ENCODE measurements at places on chromosomes 3 and 15.
A peak's percentile ranks its signal among the peaks of the same experiment; 100 is the strongest.

DNA sequence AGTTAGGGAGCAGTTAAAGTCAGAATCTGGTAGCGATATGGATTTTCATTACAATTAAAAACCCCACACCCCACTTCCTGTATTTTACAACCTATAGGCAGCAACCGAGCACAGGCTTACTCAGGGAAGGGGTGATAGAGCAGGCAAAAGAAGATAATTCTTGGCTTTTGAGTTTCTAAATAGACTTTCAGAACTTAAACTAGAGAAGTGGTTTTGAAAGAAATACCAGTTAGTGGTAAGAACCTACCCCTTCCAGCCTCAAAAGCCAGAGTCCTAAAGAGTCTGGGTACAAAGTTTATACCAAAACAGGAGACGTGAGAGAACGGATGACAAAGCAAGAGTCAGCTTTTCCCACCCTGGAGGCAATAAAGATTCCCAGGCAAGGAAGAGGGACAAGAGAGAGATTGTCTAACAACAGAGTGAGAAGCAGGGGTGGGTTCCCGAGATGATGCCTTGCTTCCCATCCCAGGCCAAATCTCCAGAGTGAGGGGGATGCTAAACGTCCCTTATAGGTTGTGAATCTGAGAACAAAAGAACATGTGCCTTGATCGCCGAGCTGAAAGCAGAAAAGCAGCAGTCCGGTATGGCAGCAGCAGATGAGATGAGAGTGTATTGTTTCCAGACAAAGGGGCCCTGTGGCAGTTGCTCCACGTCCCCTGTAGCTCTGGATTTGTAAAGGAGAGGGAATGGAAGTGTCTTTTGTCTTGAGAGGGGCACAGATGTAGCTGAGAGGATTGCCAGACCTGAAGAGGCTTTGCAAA lies 36.8 kb downstream of the KLHL6 start:
- DNase-seq = no peak

DNA sequence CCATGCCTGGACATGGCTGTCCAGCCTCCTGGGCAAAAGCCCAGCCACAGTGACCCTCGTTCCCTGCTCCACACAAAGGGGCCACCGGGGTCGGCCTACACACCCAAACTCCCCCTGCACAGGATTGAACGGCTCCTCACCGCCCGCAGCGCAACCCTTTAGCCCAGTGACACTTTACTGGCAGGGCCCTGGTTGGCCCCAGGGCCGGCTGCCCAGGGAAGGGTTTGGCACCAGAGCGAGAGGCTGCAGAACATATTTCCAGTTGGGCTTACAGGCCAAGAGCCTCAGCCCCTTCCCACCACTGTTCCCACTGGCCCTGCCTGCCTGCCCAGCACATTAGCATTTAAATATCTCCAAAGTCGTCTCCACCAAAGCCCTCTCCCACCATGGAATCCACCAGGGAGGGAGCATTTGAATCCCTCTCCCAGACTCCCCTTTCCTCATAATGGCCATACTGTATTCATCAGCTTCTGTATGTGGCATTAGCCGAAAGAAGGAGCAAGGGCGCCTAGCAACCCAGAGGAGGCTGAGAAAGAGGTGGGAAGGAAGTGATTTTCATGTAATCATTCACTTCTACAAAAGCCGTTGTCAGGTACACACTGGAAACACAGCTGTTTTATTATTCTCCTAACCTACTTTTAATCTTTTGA lies 85.4 kb downstream of the SLC6A11 start:
- no peak for DNase-seq

DNA sequence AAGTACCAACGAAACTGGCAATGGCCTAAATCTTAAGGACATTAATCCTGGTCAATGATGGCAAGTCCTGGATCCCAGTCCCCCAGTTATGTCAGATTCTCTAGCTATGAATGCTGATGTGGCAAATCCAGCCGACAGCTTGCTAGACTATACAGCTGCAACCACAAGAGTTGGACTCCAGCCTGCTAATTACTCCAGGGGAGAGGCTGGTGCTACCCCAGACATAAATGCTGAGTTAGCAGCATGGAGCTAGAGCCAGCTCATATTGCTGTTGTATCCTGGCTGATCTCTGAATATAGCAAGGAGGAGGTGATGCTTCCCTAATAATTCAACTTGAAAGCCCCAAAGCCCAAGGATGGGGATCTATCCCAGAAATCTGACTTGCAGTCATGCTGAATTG lies 207.1 kb downstream of the LRRN1 start:
- no peak for DNase-seq

DNA sequence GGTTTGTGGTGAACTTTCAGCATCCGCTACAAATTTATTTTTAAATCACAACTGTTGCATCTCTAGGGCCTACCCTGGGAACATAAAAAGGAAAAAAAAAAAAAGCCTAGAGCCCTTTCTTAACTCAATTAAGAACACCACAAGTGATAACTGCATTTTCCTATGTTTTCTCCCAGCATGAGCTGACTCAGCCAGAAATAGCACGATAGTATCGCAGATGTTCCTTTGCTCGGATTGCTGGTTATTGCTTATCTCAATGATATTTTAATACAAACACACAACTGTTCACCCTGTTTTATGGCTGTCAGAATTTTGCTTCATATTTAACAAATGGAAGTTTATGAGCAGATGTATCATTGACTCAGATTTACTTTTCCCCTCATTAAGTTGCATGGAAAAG lies 251.8 kb upstream of the SUCLG2 start:
- no peak for DNase-seq

GRCh38 chr3:45817831-45818522 lies 21.6 kb upstream of the SLC6A20 start:
- DNase-seq = no peak

- DNase-seq = no peak
These were observed 74.8 kb upstream of the PIAS1 start for GRCh38 chr15:67979281-67979680.

DNA sequence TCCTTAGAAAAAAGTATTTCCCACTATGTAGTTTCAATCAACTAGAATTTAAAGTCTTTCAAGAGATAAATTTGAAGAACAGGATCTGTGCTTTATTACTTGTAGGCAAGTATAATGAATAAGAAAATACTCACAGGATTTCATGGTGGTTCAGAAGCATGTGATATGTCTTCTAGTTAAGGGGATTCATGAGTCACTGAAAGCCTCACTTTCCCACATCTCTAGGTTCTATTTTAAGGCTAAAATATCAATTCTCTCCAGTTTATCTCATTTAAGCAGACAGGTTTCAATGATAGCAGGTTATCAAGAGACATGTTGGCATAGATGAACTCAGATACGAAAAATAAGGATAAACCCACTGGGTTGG lies 437.8 kb upstream of the BCHE start:
- DNase-seq = no peak

GRCh38 chr3:184320104-184320445 lies 5.7 kb downstream of the EIF4G1 start:
- DNase-seq = no peak

DNA sequence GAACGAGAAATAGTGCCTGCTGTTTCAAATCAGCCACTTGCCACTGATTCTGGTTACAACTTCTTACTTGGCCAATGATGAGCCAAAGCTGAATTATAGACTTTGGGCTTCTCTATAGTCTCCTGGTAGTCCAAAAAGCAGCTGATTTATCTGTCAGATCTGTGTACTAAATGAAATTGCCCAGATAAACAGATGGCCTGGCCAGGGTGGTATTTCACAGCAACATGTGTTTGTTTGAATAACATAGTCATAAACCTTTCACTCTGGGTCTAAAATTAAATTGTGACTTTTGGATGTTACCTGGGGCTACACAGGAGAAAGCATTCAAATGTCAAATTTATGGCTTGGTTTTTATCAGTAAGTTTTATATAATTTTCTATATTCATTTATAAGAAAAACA lies 147.0 kb downstream of the NECTIN3 start:
- DNase-seq = no peak

DNA sequence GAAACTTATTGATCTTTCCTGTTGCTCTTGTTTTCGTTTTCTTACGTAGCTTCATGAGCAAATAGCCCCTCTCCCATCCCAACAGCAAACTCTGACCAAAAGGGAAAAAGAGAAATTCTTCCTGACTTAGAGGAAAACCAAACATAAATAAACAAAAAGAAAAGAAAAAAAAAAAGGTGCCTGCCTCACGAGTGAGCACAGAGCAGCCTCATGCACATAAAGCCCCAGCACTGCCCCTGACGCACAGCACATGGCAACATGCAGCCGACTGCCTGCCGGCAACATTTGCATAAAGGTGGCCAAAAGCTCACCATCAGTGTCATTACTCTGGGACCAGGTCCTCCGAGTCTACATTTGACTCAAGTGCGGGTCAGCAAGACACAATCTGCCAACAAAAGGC lies 6.4 kb downstream of the POC1A start:
- no peak for DNase-seq

GRCh38 chr3:193301433-193301832 lies 60.4 kb downstream of the PLAAT1 start:
- DNase-seq = no peak

GRCh38 chr15:69748576-69749185 lies 296.1 kb downstream of the RPLP1 start:
- DNase-seq = no peak

DNA sequence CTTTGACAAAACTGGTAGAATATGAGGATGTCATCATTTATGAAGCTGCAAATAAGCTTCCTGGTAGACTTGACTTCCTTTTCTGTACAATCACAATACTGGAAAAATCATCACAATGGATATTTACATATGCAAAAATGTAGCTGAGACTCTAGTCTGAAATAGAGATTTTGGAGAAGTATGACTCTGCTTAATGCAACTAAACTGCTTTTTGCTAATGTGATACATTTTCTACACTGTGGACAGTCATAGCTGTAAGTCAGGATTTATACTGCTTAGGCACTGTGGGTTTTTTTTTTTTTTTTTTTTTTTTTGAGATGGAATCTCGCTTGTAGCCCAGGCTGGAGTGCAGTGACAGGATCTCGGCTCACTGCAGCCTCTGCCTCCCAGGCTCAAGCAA lies 34.5 kb upstream of the ST3GAL6 start:
- DNase-seq = no peak

DNA sequence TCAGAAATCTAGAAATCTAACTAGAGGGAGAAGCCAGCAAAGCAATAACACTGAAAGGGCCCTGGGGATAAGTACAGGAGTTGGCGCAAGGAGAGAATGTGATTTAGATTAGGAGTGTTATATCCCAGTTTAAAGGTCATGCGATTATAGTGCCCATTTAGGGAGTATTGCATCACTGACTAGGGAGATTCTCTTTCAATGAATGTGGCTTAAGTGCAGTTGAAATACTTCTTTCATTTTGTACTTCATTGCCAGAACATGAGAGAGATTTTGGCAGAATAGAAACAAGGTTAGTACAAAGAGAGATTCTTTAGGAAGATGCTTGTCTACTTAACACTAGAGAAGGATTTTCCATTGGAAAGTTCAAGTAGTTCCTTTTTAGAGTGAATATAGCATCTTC lies 13.9 kb downstream of the ROBO2 start:
- DNase-seq = no peak

DNA sequence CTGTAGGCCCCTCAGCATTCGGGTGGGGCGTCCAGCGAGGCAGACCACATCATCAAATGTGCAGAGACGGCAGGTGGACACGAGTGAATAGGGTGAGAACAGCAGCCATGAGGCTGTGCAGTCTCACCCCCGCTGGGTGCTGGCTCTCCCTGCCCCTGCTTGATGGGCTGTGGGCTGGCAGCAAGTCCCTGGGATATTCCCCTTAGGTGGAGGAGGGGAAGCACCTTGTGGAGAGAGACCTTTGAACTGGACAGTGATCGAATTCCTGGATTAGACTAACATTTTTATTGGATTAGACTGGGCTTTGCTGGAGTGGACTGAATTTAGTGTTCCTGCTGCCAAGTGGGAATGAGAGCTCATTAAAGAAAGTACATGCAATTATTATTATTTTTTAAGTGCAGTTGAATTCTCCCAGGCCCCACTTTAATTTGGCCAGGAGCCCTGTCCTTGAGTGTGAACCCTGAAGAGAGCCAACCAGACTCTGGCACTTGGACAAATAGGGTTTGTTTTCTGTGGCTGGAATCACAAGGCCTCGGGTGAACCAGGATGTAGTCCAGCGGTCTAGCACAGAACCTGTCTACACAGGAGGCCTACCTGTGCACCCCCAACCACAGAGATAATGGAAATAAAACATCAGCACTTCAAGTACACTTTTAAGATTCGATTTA lies 193.1 kb downstream of the ABHD5 start:
- DNase-seq = no peak

DNA sequence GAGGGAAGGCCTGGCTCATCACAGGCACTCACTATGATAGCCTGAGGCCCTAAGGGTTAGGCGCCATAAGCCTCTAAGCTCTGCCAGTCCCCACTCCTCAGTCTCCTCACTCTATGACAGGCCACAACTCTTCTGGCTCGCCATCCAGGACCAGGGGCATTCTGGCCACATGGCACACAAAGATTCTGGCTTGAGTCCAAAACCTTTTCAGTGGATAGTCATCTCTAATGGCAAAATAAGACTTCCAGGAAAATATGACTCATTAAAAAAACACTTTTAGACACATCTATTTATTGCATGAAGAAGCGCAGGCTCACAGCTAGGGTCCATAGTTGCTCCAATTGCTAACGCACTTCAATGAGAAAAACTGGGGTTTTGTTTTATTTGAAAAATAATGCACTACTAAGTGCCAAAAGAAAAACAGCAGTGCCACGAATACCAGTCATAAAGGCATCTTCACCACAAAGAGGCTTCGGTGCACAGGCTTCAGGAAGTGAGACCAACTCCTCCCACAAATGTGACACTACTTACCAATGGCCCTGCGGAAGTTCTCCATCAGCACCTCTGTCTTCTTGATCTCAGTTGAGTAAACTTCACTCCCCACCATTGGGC lies 11.1 kb downstream of the RUVBL1 start:
- no peak for DNase-seq

DNA sequence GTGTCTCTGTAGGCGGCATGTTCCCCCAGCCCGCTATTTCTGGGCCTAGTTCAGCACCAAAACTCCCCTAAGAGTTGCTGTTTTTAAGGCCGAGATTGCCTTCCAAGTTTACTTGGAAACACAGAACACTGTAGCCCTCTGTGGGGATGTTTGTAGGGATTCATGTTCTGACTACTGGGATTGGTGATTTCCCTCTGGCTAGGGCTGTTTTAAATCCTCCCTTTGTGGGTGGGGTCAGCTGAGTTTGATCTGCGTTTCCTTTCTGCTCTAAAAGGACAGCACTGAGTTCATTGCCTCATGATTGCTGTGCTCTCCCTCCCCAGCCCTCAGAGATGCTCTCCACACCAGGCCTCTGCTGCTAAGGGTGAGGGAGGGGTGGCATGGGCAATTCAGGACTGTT lies 640.6 kb upstream of the DPPA4 start:
- no peak for DNase-seq

GRCh38 chr15:44426975-44427755 lies at the start of gene CTDSPL2:
CTDSPL2 (plus strand) TSS chr15:44427629; CDS start chr15:44459015, 31,386 bp downstream.
- DNase-seq = peak; percentile 82

GRCh38 chr3:161212906-161213305 lies 8.2 kb upstream of the NMD3 start:
- no peak for DNase-seq

GRCh38 chr3:1318296-1319005 lies 225.6 kb downstream of the CNTN6 start:
- no peak for DNase-seq

- DNase-seq = no peak
These were observed 668 bp downstream of the MRAS start for GRCh38 chr3:138348754-138349739.

GRCh38 chr3:32238453-32239306 lies at the start of gene CMTM8:
CMTM8 (plus strand) TSS chr3:32238680; CDS start chr3:32238973, 293 bp downstream.
- peak; percentile 36 for DNase-seq

All from stimulated activated CD8-positive, alpha-beta memory T cell treated with anti-CD3 and anti-CD28 coated beads, Interleukin-4, amount 100 ng/mL, for 4 hours (primary cell).